ENCODE measurements at places on chromosomes 1 and 21.

- no peak for DNase-seq
Observed at GRCh38 chr1:44334968-44335367, 20.1 kb downstream of the ERI3 start.

DNA sequence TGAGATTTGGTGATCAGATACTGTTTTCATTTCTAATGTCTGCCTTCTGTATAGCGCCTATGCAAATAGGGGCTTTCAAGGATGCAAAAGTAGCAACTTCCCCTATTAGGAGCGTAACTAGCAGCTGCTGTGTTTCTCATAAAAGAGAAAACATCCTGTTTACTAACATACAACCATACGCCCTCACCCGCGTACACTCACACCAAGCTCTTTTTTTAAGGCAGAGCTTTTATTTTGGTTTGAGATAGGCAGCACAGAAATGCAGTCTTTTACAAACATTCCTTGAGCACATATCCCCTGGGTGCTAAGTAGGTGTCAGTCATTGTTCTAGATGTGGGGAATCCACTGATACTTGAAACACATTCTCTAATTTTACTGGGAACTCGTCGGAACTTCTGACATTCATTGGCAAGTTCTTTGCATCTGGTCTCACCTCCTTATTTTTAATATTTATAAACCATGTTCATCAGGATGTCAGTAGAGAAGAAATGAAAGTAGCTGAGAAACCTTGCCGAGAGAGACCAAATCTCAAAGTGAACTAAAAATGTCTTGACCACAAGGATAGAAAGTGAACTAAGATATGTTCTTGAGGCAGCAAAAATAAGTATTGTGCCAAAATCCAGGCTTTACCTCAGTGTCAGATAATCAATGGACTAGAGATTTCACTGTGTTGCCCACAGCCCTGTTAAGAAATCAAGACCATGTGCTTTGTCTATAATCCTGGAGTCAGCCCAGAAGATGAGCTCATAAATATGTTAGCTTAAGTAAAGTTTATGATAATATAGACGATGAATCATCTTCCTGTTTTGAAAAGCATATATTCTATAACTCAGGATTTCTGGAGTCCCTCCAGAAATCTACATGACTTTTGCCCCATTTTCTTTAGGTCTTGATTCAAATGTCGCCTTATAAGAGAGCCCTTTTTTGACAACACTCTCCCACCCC, 350.9 kb downstream of the ST6GALNAC3 start:
- DNase-seq = peak; percentile 1

DNA sequence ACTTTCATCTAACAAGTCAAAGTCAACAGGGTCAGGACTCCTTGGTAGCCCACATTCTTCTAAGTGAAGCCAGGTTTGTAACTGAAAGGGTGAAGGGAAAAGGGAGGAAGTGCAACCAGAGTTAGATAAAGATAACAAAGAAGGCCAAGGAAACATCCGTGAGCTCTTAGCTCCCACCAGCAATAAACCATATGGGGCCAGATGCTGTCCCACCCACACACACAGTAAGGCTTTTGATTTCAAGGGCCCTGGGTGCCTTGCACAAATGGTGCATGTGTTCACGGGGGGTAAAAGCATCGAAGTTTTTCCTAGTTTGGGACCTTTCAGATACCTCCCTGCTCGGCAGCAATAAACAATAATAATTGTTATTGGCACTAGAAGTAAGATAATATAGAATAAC, 5.1 kb upstream of the TIAM1 start:
- DNase-seq = no peak

DNA sequence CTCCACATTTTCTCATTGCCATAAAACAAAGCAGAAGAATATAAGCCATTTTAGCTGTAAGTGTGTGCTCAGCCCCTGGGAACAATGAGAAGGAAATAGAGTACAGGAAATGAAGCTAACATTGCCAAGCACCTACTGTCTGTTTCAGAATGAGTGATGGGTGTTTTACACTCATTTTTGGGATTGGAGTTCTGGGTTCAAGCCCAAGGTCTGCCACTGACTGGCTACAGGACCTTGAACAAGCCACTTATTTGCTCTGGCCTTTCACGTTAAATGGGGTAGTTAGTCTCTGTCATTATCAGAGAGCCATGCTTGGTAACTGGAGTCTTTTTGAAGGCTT, 80.7 kb upstream of the KAZN start:
- no peak for DNase-seq

DNA sequence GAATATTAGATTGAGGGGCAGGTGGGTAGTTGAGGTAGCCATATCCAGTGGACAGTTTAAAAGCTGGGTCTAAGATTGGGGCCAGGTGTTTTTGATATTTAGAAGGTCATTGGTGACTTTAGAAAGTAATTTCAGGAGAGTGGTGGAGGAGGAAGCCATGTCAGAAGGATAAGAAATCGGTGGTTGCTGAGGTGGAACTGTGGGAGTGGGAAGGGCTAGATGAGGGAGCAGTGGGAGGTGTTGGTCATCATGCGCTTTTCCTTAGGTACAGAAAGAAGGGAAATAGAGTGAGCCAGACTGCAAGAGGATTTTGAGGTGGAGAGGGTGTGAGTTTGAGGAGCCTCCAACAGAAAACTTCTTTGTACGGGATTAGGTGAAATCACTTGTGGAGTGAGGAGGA, 7.2 kb downstream of the MTR start:
- DNase-seq = no peak

DNA sequence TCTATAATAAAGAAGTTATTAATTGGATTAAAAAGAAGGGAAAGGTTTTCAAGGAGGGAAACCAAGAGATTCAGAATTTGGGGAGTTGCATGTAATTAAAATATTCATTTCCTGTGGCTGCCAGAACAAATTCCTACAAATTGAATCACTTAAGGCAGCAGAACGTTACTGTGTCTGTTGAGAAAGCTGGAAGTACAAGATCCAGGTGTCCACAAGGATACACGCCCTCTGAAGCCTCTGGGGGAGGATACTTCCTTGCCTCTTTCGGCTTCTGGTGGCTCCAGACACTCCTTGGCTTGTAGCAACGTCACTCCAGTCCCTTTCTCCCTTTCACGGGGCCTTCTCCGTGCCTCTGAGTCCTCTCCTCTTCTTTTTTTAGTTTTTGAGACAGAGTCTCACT, 67.9 kb downstream of the KAZN start:
- peak; percentile 11 for DNase-seq

- DNase-seq = no peak
Observed at GRCh38 chr1:80722611-80723010, 1078.1 kb upstream of the ADGRL2 start.

DNA sequence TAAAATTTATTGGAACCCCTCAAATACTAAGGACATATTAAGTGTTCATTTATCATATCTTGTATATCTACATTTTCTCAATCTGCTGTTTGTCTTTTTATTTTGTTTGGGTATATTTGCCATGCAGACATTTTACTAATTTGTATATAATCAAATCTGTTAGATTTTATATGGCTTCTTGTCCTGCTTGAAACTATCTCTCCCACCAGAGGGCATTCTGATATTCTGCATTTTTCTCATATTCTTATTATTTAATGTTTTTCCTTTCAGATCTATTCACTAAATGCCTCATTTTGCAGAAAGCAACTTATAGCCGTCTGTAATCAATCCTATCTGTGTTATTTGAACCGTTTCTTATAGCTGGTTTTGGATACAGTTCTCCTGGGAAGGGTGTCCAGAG, 745.5 kb downstream of the LRRIQ3 start:
- peak; percentile 1 for DNase-seq

DNA sequence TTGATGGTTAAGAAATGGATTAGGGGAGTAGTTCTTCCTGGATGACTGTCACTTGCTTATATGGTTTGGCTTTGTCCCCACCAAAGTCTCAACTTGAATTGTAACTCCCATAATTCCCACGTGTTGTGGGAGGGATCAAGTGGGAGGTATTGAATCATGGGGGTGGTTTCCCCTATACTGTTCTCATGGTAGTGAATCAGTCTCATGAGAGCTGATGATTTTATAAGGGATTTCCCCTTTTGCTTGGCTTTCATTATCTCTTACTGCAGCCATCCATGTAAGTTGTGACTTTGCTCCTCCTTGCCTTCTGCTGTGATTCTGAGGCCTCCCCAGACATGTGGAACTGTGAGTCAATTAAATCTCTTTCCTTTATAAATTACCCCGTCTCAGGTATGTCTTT, 1621.1 kb downstream of the MRPL39 start:
- DNase-seq = no peak

DNA sequence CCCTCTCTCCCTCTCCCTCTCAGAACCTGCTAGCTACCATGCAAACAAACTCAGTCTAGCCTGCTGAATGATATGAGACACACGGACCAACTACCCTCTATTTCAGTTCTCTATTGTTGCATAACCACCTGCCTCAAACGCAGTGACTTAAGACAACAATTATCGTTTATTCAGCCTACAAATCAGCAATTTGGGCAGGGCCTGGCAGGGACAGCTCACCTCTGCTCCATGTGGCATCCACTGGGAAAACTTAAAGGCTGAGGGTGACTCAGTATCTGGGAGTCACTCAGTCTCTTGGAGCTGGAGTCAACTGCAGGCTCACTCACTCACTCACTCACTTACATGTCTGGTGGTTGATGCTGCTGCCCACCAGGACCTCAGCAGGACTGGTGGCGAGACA, 121.3 kb downstream of the SEC16B start:
- DNase-seq = no peak

- DNase-seq = no peak
Observed at GRCh38 chr21:14080040-14080763, 130.6 kb downstream of the LIPI start.

DNA sequence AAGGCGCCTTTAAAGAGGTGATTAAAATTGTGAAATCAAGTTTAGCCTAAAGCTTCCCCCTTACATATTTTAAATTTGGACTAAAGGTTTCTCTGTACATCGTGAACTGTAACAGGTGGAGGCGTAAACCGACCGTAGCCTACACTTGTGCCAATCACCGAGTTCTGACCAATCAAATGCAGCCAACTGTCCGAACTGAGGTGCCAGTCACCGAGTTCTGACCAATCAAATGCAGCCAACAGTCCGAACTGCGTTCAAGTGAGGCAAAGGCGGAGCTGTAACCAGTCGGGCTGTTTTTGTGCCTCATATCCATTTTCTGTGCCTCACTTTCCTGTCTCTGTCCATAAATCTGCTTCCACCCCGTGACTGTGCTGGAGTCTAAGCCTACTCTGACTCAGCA, 7.4 kb downstream of the TFF1 start:
- DNase-seq = no peak

DNA sequence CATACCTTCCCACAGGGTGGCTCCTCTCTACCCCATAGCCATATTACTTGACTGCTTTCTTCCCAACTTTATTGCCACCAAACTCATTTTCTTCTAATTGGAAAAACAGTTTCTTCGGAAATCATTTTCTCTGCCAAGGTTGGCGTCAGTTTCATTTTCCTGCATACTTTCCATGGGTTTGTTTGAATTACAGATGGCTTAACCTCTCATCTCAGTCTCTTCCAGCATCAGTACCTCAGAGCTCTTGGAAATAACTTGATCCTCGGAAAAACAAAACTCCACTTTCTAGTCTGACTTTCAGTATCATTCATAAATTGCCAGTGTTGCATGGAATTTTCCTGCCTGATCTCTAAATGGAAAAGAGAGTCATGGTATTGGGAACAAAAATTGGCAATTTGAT, 20.3 kb upstream of the PRDM2 start:
- DNase-seq = no peak

DNA sequence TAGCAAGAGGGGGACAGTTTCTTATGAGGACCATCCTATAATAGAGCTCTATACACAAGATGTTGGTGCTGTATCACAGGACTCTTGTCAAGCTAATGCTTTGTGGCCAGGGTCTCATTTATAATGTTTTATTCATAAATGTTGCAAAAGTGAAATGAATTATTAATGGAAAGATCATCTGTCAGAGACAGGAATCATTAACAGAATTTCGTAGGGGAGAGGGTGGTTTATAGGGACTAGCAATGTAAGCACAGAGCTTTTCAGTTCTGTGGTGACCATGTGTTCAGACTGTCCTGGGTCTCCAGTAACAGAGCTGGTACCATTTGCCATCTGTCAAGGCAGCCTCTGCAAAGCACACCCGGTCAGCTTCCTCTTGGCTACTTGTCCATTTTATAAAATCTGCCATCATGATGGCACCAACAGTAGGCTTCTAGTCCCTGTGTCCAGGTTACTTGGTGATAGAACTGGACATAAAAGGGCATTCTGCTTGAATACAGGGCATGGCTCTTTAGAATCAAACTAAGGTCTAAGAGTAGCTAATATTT, 36.2 kb downstream of the LPAR3 start:
- DNase-seq = no peak

DNA sequence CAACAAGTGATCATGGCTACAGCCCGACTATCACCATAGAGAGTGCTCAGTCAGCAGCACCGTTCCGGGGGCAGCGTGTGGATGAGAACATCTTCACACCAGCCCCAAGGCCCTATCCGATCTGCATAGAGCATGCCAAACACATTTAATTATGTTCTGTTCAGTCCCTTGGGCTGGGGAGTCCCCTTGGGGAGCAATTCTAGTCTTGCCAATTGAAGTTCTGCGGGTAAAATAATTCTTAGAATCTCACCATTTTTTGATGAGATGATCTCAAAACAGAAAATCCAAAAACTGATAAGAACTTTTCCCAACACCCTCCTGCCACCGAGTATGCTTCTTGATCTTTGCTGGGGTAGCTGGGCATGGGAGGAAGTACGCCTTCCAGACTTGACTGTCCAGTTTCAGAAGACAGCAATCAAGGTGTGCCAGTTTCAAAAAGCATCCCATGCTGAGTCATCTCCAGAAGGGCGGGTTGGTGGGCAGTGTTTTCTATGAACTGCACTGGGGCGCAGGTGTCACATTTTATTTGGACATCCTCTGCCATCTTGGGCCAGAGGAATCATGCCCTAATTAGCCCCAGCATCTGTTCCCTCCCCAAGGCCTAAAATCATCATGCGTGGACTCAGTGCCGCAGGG, 20.8 kb upstream of the PTPRF start:
- no peak for DNase-seq

DNA sequence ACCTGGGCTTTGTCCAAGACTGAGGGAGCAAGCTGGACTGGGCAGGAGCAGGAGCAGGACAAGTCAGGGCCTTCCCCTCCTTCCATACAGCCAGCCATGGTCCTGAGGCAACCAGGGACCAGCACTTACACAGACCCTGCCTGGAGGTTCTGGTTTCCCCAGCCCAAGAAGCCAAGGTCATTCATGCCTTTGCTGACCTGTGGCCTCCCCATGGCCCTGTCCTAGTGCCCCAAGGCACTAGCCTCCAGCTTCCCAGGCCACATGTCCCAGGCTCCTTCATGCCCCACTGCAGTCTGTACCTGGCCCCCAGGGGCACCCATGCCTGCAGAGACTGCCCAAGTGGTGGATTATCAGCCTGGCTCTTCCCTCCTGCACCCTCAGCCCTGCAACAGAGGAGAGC, 243.9 kb downstream of the TOMM20 start:
- no peak for DNase-seq
